SIG-M5 (cell line): ENCODE measurements at places on chromosomes 2 and 18.

DNA sequence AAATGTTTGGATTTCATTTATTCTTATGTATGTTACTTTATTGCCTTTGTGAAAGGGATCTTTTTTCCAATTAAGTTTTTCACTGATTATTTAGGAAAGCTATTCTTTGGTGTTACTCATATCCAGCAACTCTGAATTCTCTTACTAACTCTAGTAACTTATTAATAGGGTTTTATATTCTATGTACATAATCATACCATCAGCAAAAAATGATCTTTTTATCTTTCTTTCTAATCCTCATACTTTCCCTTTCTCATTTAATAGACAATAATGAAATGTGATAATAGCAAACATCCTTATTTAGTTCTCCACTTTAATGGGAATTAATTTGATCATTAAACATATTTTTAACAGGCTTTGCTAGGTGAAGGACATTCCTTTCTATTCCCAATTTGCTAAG, 12.3 kb upstream of the CDKL4 start:
- no peak for DNase-seq

DNA sequence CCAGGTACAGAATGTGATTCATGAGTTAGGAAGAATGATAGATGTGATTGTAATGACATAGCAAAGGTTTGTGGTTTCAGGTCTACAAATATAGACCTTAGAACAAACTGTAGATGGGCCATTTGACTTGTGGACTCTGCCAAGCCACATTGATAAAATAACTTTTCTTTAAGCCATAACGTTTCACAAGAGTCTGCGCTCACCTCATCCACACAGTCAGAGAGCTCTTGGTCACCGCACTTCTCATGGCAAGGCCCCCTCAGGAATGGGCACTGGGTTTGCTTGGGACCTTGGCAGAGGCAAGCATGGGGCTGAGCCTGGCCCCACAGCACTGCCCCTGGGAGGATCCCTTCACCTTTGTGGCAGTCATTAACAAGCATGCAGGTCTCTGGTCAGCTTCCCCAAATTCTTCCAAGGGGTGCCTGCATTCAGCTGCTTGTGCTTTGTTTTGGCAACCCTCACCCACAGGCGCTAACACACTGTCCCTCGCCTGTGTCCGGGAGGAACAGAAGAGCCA, 14.0 kb downstream of the ARMC9 start:
- DNase-seq = no peak

GRCh38 chr2:54691445-54692135, 31.9 kb upstream of the EML6 start:
- no peak for DNase-seq

DNA sequence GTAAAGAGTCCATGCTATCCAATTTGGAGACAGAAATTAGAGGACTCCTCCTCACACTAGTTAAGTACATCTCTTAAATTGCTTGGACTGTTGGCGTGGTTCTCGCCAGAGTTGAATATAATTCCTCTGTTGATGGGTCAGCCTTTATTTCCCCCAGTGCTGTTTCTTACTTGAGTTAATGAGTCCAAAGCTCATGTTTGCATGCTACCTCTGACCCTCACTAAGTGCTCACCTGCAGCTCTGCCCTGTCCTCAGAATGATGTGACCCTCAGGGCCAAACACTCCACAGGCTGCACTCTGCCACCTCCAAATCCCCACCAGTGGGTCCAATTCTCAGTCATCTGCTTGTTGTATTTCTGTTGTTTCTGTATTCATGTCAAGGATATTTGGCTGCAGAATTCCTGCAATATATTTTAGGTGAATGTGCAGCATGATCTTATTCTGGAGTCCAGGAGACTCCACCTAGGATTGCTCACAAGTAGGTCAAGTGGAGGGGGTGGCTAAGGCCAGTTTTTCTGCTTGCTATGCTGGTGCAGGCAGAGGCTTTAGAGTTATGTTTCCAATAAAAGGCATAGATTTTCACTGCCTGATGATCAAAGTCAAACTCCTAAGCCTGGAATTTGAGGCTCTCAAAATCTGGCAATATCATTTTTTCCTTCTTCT, 37.8 kb downstream of the RDH14 start:
- DNase-seq = no peak

DNA sequence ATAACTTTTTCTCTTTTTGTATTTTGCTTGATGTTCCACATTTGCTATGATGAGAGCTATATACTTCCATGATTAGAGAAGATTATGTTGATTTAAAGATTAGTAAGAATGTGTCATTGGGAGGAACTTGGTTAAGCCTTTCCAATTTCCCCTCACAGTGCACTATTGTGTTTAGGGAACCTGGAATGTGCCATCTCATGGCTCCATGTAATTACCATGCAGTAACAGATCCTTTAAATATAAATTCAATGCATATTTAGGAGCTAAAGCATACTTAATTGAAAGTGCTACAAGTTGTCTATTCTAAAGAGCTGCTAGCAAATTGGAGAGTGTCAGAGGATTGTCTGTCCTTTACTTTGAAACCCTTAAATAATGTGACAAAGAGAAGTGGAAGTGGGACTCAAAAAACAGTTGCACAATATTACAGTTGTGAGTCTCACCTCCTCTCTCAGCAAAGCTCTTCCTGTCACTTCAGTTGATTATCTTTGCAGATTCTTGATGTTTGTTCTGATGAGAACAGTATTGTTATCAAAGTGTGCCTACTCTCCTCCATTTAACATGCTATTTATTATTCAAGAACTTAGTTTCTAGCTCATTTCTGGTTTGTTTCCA, 1162.7 kb upstream of the ZEB2 start:
- no peak for DNase-seq

DNA sequence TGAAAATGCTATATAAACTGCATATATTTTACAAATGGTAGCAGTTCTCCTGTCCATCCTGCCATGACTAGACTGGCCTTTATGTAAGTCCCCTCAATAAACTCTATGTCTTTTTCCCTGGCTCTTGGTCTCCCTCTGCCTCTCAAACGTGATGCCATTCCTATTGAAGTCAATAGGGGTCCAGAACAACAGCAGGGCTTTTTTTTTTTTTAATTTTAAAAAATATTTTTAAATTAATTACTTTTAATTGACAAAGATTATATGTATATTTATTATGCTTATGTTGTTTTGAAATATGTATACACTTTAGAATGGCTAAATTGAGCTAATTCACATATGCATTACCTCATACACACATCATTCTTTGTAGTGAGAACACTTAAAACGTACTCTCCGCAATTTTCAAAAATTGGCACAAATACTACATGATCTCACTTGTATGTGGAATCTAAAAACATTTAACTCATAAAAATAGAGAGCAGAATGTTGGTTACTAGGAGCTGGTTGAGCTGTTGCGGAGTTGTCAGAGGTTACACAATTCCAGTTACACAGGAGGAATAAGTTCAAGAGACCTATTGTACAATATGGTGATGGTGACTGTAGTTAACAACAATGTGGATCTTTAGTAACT, 123.1 kb downstream of the LRRTM4 start:
- DNase-seq = no peak

GRCh38 chr2:30625701-30626100, 178.7 kb downstream of the LCLAT1 start:
- DNase-seq = no peak

- DNase-seq = no peak
These were observed 66.5 kb downstream of the CLHC1 start for GRCh38 chr2:55165626-55166025.

GRCh38 chr2:37554687-37555086, 116.8 kb downstream of the CDC42EP3 start:
- no peak for DNase-seq

DNA sequence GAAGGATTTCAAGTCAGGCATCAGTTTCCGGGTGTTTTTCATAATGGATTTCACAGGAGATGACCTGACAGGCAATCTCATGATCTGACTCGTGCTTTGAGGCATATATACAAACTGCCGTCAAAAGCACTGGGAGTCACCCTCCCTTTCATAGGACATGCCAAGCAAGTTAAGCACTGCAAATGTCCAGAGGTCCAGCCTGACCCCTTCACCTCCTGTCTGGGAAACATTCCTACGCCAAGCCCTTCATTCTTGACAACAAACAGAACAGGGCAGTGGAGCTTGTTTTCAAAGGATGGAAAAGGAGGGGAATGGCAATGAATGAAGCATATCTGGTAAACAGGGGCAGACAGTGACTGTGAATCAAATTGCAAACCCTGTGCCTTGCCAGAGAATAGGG, 963.6 kb downstream of the BCL11A start:
- DNase-seq = no peak

DNA sequence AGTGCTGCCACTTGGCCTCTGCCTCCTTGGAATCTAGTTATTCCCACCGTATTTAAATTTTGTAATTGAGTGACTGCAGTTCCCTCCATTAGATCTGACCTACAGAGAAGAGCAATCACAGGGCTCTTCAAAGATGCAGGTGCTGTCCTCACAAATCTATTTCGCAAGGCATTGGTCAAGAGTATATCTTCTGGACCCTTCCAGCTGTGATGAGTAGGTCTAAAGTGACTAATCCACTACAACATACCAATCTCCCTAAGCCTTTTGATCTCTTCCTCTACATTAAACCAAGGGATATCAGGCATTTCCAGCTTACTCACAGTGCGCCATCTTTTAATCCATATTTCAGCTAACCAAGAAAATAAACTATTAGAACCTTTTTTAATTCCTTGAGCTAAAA, 65.1 kb upstream of the COL3A1 start:
- no peak for DNase-seq

- no peak for DNase-seq
These were observed 190.8 kb downstream of the SH3BP4 start for GRCh38 chr2:235142601-235143000.

DNA sequence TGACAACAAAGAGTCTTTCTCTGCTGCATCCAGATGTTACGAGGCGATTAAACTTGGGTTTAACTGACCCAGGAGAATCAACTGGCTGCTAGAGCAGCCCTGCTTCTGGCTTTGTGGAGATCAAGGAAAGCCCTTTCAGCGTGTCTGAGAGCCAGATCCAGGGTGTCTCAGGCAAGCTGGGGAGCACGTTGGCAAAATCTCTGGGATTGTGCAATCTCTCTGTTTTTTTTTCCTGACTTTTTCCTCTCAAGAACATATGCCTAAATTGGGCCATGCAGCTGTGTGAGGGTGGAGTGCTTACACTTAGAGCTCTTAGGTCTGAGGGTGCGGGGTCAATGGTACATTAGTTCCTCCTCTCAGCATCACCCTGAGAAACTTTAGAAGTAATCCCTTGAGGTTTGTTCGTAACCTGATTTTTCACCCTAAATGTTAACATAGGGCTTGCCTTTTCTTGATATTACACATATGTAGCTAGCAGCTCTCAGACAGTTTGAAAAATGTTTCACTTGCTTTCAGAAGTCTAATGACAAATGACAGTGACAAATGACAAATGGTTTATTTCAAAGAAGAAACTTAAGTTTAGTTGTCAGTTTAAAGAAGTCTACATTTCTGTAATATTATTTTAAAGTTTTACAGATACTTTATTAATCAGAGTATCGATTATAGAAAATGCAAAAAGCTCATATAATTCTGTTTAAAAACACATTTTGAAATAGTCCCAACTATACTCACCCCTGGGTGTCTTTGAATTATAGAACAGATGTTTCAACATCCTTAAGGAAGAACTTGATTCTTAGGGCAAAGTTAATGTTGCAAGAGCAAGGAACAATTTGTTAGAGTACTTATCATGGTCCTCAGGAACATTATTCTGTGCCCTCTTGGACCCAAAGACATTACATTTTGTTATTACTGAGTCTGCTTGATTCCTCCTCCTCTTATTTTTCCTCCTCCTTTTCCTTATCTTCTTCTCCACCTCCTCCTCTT, 38.4 kb upstream of the ZSWIM2 start:
- DNase-seq = no peak

- no peak for DNase-seq
These were observed 11.0 kb upstream of the CNGA3 start for GRCh38 chr2:98335271-98335670.

GRCh38 chr2:23788100-23788499, 138.8 kb downstream of the ATAD2B start:
- no peak for DNase-seq

- DNase-seq = no peak
These were observed 310.8 kb downstream of the ERBB4 start for GRCh38 chr2:212227755-212228154.

- DNase-seq = no peak
These were observed 401.2 kb downstream of the GALR1 start for GRCh38 chr18:77650799-77651385.

GRCh38 chr2:42931818-42932195, 139.4 kb upstream of the HAAO start:
- DNase-seq = no peak

DNA sequence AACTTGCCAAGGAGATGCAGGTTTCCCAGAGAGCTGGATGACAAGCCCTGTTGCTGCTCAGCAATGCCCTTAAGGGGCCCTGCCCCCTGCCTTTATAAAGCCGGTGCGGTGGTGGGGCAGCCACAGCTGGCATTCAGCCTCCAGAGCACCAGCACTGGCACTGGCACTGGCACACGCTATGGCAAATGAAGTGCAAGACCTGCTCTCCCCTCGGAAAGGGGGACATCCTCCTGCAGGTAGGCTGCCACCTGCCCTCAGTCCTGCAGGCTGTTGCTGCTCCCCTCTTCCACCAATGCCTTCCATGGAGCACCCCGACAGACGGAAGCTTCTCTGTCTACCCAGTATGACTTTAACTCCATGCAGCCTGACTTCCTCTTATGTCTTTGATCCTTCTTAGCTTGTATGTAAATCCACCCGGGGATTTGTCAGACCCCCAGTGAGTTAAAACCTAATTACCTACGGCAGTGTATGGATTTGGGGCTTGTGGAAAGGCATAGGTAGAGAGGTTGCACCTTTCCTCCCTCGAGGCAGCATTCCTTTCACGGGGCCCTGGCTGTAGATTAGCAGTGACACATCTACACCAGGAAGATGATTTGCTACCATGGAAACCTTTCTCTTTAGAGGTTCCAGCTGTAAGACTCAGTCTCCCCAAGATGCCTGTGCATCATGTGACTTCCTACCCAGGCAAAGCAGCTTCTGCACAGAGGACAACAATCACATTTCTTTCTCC, at the start of gene DAPL1:
DAPL1 (plus strand) TSS at position 123 of the 730 bp plus-strand sequence; CDS start at position 179, 56 bp downstream.
- DNase-seq = no peak

DNA sequence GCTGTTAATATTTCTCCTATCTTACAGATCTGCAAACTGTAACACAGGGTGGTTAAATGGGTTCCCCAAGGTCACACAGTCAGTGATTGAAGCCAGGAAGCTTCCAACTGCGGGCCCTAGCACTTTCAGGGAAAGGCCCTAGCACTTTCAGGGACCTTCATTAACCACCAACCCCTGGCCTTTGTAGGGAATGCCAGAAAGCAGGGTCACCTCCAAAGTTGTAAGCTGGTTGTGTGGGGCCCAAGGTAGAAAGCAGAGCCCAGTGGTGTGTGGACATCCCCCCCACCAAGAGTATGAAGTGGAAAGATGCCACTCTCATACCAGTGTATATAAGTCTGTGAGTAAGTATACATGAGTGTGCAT, 4.4 kb downstream of the DLX2 start:
- no peak for DNase-seq

- no peak for DNase-seq
These were observed 91.6 kb downstream of the DHRS9 start for GRCh38 chr2:169160926-169161481.
